ENCODE measurements at places on chromosomes 1 and 21.
A peak's percentile ranks its signal among the peaks of the same experiment; 100 is the strongest.

DNA sequence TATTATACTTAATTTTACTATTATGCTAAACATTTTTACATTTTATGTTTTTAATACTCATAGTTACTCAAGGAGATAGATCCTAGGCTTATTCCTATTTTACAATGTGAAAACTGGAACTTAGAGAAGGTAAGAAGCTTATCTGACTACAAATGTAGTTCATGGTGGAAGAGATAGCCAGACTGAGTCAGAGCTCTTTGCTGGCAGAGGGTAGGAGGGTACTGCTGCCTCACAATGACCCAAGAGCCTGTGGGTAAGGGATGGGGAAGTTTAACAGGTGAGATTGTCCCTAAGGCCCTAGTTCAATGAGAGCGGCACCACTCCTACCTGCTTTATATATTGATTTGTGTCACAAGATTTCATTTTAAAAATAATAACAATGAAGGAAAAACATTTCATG lies 34.1 kb upstream of the NEK7 start:
- DNase-seq, result no peak

- DNase-seq, result no peak
Observed at GRCh38 chr1:64488862-64489261, 18.9 kb downstream of the CACHD1 start.

- no peak for DNase-seq
Observed at GRCh38 chr1:2973601-2974593, 47.4 kb upstream of the ACTRT2 start.

- DNase-seq, result no peak
Observed at GRCh38 chr1:15290382-15290781, 43.4 kb downstream of the FHAD1 start.

GRCh38 chr1:8329439-8329838 lies 11.5 kb downstream of the SLC45A1 start:
- DNase-seq, result no peak

DNA sequence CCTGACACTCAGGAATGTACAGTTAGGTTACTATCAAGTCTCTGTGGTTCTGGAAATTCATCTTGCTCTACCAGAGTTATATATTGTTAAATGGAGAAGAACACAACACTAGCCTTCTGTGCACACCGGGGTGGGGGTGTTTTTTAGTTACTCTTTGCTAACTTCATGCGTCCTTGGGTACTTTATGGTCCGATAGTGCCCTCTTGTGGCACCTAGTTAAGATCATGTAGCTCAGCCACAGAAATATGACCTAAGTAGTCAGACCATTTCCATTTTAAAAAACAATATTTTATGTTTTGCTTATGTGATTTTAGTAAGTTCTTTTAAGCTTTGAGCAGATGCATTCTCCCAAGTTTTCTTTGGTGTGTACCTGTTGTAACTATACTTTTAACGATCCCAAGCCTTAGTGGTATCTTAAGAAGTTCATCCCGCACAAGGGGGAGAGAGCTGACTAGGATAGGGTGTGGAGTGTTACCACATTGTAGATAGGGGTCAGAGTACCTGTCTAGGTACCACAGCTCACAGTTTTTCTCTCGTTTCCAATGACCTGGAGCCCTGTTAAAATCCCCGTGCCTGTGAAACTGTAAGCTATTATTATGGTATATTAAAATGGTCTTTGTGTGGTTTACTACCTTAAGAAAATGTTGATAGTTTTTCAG lies 20.6 kb upstream of the SH3D21 start:
- peak; percentile 58 for DNase-seq

GRCh38 chr21:28793043-28793442 lies 199.6 kb downstream of the LTN1 start:
- no peak for DNase-seq

DNA sequence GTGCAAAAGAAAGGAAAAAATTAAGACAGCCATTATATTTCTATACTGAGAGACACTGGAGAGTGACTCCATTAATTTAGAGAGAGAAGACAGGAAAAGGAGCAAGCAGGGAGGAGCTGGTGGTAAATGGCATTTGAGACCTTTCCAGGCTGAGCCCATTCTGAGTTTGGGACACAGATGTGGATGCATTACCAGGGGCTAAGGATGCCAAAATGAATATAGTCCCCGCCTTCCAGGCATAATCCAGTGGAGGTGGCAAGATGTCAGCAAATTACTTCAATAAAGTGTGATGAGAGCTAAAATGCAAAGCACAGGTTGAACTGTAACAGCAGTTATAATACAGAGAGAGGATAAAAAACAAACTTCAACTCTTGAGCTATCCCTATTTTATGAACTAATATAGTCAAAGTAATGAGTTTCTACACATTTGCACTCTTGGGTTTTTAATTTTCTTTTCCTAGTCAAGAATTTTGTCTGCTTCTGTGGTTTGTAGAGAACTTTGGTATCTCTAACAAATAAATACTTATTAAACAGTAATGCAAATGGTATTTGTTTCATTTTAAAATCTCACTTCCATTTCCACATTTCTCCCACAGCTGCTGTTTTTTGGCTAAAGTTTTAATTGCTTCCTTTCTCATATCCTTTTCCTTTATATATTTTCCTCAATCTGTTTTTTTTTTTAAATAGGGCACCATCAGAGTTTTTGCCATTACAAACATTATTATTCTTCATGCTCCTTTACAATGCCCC lies 228.2 kb upstream of the KCNK2 start:
- DNase-seq, result no peak
